Cardiac septum (tissue), 1 donor: ENCODE measurements at places on chromosomes 6 and 20. TPM values are rescaled to one million over a fixed set of nuclear protein-coding genes. Genes with fewer than 3 reads are reported as not detected.

STMND1 gene
- total RNA-seq, result not detected

LBP gene
- 0.11 TPM for total RNA-seq

SLC12A5 gene
- total RNA-seq, result 0.73 TPM

TAGAP gene
- total RNA-seq, result 0.75 TPM

HRH3 gene
- total RNA-seq, result not detected

CLPSL2 gene
- not detected for total RNA-seq

TFAP2D gene
- total RNA-seq, result not detected

NT5E gene
- total RNA-seq, result 5.9 TPM

TNF gene
- total RNA-seq, result 0.38 TPM

SIM1 gene
- total RNA-seq, result 0.16 TPM

LAMA4 gene
- 93.9 TPM for total RNA-seq

FOXC1 gene
- 6.4 TPM for total RNA-seq

SLC24A3 gene
- 0.86 TPM for total RNA-seq

UBE2V1 gene
- 70.3 TPM for total RNA-seq

RIPPLY2 gene
- total RNA-seq, result not detected
